ENCODE measurements at places on chromosomes 6 and 20.
A peak's percentile ranks its signal among the peaks of the same experiment; 100 is the strongest.

DNA sequence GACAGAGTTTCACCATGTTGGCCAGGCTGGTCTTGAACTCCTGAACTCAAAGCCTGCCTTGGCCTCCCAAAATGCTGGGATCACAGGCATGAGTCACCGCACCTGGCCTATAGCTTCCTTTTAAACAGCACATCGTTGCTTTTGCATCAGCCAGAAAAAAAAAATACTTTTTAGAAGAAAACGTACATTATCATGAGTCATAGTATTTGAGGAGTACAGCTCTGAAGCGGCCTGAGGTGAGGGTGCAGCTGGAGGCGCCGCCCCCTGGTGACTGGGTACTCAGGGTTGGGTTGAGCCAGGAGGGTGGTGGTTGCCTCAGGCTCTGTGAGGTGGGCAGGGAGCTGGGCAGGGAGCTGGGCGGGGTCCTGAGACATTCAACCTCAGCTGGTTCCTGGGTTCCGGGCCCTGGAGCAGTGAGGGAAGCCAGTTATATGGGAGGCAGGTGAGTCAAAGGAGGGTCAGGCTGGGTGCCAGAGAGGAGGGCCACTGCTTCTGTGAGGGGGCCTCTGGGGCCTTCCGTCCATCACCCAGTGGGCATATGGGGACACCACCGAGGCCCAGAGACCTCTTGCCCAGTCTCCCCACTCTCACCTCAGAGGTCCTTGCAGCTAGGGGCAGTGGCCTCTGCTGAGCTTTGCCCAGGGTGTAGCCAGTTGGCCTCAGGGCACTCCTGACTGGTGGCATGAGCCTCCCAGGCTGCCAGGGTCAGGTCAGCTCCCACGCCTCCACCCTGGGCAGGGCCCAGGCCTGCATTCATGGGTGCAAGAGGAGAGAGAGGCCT is 11.7 kb upstream of the ID1 start:
- no peak for DNase-seq

- no peak for DNase-seq
These were observed 331.8 kb downstream of the CDKAL1 start for GRCh38 chr6:20866036-20866435.

DNA sequence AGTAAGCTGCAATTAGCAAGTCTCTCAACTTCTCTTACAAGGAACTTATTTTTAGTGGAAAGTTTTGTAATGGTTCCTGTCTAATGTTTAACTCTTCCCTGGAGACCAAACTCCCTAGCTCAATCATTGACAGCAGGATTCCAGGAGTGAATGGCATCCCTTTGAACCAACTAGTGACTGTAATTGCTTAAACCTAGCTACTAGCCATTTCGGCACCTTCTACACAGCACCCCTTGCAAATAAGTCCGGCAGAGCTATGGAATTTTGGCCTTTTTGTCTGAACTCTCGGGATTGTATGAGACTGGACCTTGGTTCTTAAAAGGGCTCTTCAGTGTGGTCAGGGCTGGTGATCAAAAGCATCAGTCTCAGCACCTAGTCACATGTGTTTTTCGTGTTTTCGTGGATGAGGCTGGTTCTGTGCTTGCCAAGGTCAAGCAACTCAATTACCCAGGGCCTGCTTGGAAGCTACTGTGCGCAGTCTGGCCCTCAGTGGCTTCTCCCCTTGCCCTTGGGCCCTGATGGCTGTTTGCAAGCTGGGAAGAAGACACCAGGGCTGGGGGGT is 135.3 kb upstream of the NEDD9 start:
- no peak for DNase-seq

GRCh38 chr6:167523426-167523825 is 198.5 kb downstream of the TTLL2 start:
- no peak for DNase-seq

DNA sequence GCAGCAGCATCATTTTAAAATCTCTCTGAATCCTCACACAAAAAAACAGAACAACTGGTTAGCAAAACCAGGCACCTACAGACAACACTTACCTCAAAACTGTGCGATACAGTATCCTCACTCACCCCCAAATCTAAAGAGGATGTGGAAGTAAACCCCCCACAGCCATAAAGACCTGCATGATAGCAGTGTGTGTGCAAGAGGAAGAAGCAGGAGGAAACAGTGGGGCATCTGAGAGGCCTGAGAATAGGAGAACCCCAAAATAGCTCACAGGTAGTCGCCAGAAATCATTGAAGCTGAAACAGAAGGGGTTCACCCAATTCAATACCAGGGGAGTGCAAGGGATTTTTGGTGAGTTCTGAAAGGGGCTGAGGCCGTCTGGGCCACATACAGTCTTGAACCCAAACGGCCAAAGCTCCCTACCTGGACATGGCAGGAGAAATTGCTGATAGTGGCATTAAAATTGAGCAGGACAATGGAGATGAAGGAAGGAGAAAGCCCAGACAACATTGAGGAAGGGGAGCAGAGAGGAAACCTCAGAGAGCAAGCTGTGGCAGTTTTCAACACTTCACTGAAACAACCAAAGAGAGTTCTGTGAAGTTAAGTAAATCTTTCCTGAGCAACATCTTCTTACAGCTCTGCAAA is 129.7 kb downstream of the FIG4 start:
- DNase-seq = no peak

DNA sequence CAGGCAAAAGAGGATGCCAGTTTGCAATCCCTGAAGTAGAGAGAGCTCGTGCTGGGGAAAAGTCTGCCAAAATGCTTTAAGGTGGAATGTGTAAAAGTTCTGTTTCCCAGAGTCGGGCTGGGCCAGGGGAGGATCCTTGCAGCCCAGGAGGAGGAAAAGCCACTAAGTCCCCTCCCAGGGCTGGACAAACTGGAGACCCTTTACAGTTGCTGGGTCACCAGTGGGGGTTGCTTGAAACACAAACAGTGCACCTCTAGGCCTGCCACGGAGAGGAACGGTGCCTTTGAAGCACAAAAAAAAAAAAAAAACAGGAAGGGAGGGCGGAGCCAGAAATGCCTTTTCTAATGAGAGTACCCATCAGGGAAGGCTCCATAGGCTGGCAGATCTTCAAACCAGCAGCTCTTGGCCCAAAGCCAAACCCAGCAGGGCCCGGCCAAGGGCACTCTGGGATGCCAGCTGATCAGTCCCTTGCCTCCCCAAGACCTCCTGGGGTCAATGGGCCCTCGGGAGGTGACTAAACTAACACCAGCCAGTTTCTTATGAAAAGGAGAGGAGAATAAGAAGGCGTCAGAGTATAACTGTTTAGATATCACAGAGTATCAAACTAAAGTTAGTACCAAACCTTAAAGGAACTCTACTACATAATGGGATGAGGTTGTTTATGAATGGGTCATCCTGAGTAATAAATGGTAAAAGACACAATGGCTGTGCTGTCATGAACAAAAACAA is 23.7 kb downstream of the HLA-A start:
- DNase-seq = peak; percentile 88

GRCh38 chr20:46325789-46326188 is 17.5 kb upstream of the CDH22 start:
- DNase-seq = no peak
